ENCODE measurements at places on chromosomes 12 and 14. TPM values are rescaled to one million over a fixed set of nuclear protein-coding genes. Genes with fewer than 3 reads are reported as not detected.

The B4GALNT3 gene
- 7.0 TPM for total RNA-seq

The INHBC gene
- 0.31 TPM for total RNA-seq

The JPH4 gene
- total RNA-seq, result 7.3 TPM

The HOXC11 gene
- total RNA-seq, result 0.47 TPM

The ESYT1 gene
- 64.7 TPM for total RNA-seq

The RFLNA gene
- 37.9 TPM for total RNA-seq

The LLPH gene
- total RNA-seq, result 22.8 TPM

The NCAPD2 gene
- total RNA-seq, result 57.1 TPM

The ERH gene
- 257 TPM for total RNA-seq

The ASIC1 gene
- total RNA-seq, result 7.2 TPM

The MAP3K9 gene
- total RNA-seq, result 9.2 TPM

The AQP6 gene
- total RNA-seq, result 0.16 TPM

The RIC8B gene
- total RNA-seq, result 18.3 TPM

The ACTN1 gene
- 166 TPM for total RNA-seq

The KRT6C gene
- not detected for total RNA-seq

The ZBTB25 gene
- total RNA-seq, result 19.1 TPM

The ETFRF1 gene
- 17.5 TPM for total RNA-seq

The CSRNP2 gene
- 49.0 TPM for total RNA-seq

The NDRG2 gene
- 104 TPM for total RNA-seq

The CFL2 gene
- total RNA-seq, result 54.0 TPM

The CCDC197 gene
- not detected for total RNA-seq

The HCAR1 gene
- 1.2 TPM for total RNA-seq

The STON2 gene
- total RNA-seq, result 60.4 TPM

The CPSF2 gene
- total RNA-seq, result 58.9 TPM

The KCNC2 gene
- 1.4 TPM for total RNA-seq

The SPX gene
- total RNA-seq, result not detected

The BDKRB1 gene
- total RNA-seq, result 12.5 TPM

Data from mesothelial cell of epicardium (in vitro differentiated cells).